NCI-H1092 treated with DMSO at 0.1 percent for 48 hours (cell line): ENCODE measurements at places on chromosomes 4 and X.

- no peak for DNase-seq
These were observed 119.0 kb upstream of the BMP3 start for GRCh38 chr4:80911458-80911857.

- DNase-seq, result no peak
These were observed 14.4 kb downstream of the ADH1A start for GRCh38 chr4:99276417-99276816.

DNA sequence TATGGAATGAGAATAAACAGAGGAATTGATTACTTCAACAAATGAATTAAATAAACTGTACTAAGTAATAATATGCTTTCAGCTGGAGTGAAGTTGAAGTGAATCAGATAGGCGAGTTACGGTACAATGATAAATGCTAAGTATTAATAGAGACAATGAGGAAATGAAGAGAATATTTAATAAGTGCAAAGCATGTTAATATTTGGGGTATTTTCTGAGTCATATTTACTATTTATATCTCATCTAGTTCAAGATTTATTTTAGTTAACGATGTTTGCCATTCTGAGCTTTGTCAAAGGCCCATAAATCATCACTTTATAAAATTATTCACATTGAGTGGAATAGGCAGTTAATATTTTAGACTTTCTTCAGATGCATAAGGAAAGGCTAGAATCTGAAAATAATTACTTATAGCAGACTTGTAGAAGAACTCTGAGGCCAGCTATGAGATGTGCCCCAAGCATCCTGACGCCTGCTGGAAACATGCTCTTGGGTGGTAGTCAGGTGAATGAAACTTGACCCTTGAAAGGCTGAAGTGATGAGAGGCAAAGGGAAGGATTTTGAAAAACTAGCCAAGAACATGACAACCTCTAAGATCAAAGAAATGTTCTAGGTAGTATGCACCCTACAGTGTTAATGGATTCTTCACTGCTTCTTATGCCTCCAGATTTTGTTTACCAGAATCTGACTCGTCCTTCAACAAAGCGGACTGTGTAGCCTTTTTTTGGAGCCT lies 133.8 kb upstream of the STIM2 start:
- DNase-seq, result no peak

DNA sequence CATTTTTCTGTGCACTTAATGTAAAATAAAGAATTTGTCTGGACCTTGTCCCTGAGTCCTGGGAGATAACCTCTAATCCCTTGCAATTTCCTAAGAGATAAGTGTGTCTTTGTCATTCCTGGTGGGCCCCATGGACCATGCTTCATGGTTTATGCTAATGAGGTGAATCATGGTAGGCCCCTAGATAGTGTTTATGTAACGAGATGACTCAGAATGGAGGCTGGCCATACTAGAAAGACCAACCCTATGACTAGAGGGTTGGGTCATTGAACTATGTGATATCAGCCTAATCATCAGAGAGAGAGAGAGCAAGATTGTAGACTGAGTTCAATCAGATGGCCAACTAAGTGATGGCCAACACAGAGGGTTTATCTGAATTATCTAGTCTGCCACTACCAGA lies 64.2 kb upstream of the NHSL2 start:
- DNase-seq, result no peak

GRCh38 chrX:37759878-37760418 lies 19.9 kb upstream of the CYBB start:
- no peak for DNase-seq

GRCh38 chrX:10620121-10620699 lies at the start of gene MID1:
Gene MID1, minus strand, starts transcription at chrX:10620585. Its CDS starts 53,038 bp downstream, at chrX:10567547.
- peak; percentile 74 for DNase-seq

DNA sequence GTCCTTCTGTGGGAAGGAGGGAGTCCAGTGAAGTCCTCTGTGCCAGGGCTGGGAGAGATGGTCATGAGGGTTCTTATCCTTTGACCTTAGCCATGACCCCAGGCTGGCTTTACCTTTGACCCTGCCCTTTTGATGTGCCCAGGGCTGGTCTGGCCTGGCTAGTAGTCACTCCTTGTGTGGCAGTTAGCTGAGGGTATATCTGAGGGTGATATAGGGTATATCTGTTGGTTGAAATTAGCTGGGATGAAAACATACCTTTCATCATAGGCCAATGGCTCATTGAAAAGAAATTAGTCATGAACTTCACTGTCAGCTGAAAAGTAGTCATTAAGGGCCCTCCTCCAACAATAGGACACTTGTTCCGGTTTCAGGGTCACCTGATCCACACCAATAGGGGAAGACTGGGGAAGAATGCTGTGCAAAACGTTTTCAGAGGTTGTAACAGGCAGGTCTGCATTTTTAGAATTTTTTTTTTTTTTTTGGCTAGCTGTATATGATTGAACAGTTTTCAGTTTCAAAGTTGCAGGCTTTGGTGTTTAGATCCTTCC lies 74.6 kb upstream of the STOX2 start:
- DNase-seq, result no peak

DNA sequence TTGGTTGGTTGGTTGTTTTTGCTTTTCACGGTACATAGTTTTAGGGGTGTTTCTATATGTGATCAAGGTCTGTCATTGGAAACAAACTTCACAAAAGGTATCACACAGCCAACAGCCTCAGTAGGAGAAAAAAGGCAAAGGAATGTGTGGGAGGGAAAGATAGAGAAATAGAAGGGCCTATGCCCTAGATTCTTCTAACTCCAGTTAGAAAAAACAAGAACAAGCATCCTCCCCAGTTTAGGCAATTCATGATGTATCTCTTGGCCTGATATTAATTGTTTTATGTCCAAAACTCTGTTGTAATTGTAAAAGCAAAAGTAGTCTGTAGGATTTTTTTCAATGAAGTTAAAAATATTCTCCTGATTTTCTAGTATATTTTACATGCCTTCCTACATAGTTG lies 192.4 kb upstream of the EDNRA start:
- no peak for DNase-seq

DNA sequence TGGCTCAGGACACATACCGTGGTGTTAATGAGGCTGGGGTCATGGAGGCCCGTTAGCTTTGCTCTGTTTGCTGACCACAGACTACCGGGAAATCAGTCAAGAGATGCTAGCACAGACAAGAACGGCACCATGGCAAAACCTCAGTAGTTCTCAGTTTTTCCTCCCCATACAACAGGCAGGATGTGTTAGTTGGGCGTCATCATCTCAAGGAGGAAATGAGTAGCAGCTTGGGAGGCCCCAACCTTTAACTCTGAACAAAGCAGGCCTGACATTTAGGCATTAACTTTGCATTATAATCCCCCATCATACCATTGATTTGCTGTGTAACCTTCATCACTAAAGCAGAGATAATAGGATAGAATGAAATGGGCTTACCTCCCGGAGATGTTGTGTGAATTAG lies 714.2 kb downstream of the RPA4 start:
- no peak for DNase-seq
